Testis (tissue), 5 donors: ENCODE measurements at places on chromosomes 7 and 10.
A peak's percentile ranks its signal among the peaks of the same experiment; 100 is the strongest.

GRCh38 chr10:37957841-37958240 lies 18.6 kb downstream of the ZNF25 start:
- no peak overlapping the region for H3K27ac ChIP-seq
- no peaks in the 10 kb centered on the region for H3K36me3 ChIP-seq
- H3K4me3 ChIP-seq = no peak overlapping the region
- no peaks in the 10 kb centered on the region for H3K4me1 ChIP-seq
- H3K27me3 ChIP-seq = no peaks in the 10 kb centered on the region

GRCh38 chr7:43072530-43072929 lies 39.9 kb upstream of the HECW1 start:
- peaks cover 8% of the 10 kb centered on the region for H3K4me1 ChIP-seq
- peak; percentile 26 for DNase-seq
- peak overlapping the region; percentile 60 for H3K27ac ChIP-seq
- no peaks in the 10 kb centered on the region for H3K27me3 ChIP-seq
- H3K4me3 ChIP-seq = no peak overlapping the region

DNA sequence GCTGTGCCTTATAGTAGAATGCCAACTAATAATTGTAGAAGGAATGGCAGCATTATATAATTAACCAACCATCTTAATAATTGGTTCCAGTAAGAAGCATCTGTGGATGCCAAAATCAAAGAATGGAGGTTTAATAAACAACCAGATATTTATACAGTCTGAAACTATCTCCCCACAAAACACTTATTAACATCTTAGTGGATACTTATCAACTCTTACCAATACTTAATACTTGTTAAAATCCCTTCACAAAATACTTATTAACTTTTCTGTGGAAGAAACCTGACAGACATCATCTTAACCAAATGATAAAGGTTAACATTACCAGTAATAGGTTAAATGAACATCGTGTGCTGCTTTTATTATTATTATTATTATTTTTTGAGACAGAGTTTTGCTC lies 29.1 kb upstream of the FAM107B start:
- H3K36me3 ChIP-seq = no peaks in the 10 kb centered on the region
- no peak overlapping the region for H3K27ac ChIP-seq
- no peak overlapping the region for H3K4me3 ChIP-seq
- H3K27me3 ChIP-seq = no peaks in the 10 kb centered on the region
- no peak for DNase-seq
- no peaks in the 10 kb centered on the region for H3K4me1 ChIP-seq

DNA sequence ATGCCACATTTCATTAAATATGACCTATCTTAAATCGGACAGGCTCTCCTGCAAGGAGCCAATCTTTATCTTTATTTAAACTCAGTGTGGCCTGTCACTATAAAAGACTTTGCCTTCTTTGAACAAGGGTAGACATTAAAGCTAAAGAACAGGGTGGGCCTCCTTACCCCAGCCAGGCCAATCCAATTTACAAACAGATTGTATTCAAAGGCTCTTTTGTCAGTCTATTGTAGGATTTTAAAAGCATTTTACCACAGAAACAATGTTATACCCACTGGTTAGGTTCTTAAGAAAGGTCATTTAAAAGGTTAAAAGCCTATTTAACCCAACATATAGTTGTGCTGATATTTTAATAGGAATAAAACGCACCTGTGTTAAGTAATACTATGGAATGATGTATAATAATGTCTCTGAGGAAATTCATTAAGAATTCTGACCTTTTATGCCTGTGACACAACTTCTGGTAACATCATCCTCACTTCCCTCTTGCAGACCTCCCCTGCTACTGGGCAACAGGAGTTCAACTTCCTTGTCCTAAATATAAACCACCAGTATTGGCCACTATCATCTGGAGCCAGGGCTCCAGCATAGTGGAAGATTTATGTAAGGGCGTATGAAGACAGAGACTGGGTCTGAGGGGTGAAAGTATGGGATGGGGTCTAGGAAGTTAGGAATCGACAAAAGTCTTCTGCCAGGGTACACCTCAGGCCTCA lies 32.5 kb downstream of the MTERF1 start:
- H3K27ac ChIP-seq = no peak overlapping the region
- H3K27me3 ChIP-seq = no peaks in the 10 kb centered on the region
- no peaks in the 10 kb centered on the region for H3K4me1 ChIP-seq
- no peaks in the 10 kb centered on the region for H3K36me3 ChIP-seq
- no peak for DNase-seq

DNA sequence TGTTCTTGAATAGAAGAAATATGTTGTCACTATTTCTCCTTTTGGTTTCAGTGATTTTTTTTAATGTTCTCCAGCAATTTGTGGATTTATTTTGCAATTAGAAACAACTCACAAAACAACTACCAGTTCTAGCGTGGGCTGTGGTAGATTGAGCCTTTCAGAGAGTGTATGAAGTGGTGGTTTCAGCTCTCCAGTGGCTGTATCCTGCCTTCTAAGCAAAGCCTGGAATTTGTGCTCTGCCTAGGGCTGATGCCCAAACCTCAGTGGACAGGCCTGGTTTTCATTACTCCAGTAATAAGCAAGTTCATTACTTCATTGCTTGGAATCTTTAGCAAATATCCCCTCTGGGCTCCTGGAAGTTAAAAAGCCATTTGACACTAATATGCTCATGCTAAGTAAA lies 35.9 kb downstream of the APBB1IP start:
- DNase-seq = no peak
- no peak overlapping the region for H3K4me3 ChIP-seq
- no peaks in the 10 kb centered on the region for H3K4me1 ChIP-seq
- H3K27ac ChIP-seq = no peak overlapping the region

DNA sequence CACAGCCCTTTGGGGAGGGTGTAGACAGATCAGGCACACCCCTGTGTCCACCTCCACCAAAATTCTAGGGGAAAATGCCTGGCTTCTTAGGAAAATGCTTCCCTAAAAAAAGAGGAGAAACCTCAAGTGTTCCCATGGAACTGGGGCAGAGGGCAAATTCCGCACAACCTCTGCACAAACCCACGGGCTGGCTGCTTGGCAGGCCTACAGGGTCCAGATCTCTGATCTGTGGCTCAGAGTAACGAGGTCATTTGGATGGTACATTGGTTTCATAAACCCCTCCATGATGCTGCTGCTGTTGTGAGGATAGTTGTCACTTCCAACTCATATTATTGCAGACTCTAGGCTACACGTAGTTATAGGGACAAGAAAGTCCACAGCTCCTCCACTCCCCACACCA lies 16.0 kb downstream of the LGI1 start:
- no peak for DNase-seq
- no peak overlapping the region for H3K4me3 ChIP-seq
- peaks cover 3% of the 10 kb centered on the region for H3K4me1 ChIP-seq
- no peaks in the 10 kb centered on the region for H3K27me3 ChIP-seq
- H3K27ac ChIP-seq = no peak overlapping the region

DNA sequence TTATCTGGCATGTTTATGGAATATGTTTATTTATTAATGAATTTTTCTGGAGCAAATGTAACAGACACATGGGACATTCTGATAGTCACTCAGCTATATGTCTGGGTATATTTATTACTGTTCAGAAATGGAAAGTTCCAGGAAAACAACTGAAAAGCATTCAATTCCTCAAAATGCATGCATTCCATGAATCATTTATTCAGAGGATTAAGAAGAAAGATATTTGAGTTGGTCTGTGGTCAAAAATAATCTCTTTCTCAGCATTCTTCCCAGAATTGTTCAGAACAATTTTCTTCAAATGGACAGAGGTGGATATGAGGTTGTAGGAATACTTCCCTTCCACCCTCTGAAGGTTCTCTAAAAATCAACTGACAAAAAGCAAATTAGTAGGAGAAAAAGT lies 97.6 kb upstream of the ITGB1 start:
- H3K27ac ChIP-seq = no peak overlapping the region
- no peaks in the 10 kb centered on the region for H3K4me1 ChIP-seq
- no peak overlapping the region for H3K4me3 ChIP-seq
- H3K27me3 ChIP-seq = no peaks in the 10 kb centered on the region

DNA sequence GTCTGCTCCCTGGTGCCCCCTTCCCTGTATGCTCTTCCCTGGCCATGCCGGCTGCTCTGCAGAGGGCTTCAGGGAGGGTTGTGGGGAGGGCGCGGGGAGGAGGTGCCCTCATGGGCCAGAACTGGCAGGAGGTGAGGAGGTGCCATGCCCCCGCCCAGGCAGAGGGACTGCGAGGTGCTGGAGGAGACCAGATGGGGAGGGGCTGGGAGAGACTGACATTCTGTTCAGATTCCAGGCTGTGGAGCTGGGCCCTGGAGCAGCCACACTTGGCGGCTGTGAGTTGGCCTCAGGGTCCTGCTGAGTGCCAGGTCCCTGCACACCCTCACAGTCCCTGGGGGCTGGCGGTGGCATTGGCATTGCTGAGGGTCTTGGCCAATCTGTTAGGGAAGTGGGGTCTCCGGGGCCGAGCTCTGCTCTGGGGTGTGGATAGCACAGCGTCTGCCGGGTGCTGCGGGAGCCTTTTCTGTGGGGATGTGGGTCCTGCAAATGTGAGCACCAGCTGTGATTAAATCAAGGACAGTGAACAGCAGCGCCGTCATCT lies 25.4 kb downstream of the INPP5A start:
- H3K27me3 ChIP-seq = no peaks in the 10 kb centered on the region
- DNase-seq = no peak
- no peaks in the 10 kb centered on the region for H3K4me1 ChIP-seq
- H3K27ac ChIP-seq = no peak overlapping the region
- no peak overlapping the region for H3K4me3 ChIP-seq

GRCh38 chr7:137097111-137097510 lies 228.7 kb downstream of the CHRM2 start:
- H3K36me3 ChIP-seq = no peaks in the 10 kb centered on the region
- DNase-seq = no peak
- H3K27ac ChIP-seq = no peak overlapping the region

GRCh38 chr10:60731134-60731885 lies 47.0 kb upstream of the CDK1 start:
- DNase-seq = no peak
- H3K4me3 ChIP-seq = no peak overlapping the region
- no peaks in the 10 kb centered on the region for H3K27me3 ChIP-seq
- no peaks in the 10 kb centered on the region for H3K4me1 ChIP-seq
- no peak overlapping the region for H3K27ac ChIP-seq

DNA sequence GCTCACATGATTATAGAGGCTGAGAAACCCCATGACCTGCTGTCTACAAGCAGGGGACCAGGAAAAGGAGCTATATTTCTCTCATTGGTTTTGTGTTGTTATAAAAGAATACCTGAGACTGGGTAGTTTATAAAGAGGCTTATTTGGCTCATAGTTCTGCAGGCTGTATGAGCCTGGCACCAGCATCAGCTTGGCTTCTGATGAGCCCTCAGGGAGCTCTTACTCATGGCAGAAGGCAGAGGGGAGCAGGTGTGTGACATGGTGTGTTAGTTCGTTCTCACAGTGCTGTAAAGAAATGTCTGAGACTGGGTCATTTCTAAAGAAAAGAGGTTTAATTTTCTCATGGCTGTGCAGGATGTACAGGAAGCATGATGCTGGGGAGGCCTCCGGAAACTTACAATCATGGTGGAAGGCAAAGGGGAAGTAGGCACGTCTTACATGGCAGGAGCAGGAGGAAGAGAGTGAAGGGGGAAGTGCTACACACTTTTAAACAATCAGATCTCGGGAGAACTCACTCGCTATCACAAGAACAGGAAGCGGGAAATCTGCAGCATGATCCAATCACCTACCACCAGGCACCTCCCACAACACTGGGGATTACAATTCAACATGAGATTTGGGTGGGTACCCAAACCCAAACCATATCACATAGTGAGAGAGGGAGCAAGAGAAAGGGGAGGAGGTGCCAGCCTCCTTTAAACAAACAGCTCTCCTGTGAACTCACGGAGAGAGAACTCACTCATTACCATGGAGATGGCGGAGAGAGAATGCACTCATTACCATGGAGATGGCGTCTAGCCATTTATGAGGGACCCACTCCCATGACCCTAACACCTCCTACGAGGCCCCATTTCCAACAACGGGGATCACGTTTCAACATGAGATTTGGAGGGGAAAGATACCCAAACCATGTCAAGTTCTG lies 133.4 kb downstream of the JCAD start:
- H3K4me3 ChIP-seq = no peak overlapping the region
- no peak for DNase-seq
- no peaks in the 10 kb centered on the region for H3K27me3 ChIP-seq
- H3K4me1 ChIP-seq = peaks cover 7% of the 10 kb centered on the region
- H3K27ac ChIP-seq = no peak overlapping the region

- no peaks in the 10 kb centered on the region for H3K27me3 ChIP-seq
- no peak overlapping the region for H3K27ac ChIP-seq
- H3K4me1 ChIP-seq = no peaks in the 10 kb centered on the region
- DNase-seq = peak; percentile 85
Measured at GRCh38 chr7:18361756-18362155, 133.8 kb upstream of the HDAC9 start.
